ENCODE measurements at places on chromosomes 3 and 15. TPM values are rescaled to one million over a fixed set of nuclear protein-coding genes. Genes with fewer than 3 reads are reported as not detected.

The ELP6 gene
- total RNA-seq = 40.8 TPM

GRCh38 chr15:39623529-39623931 is 42.7 kb downstream of the THBS1 start:
- DNase-seq = no peak

DNA sequence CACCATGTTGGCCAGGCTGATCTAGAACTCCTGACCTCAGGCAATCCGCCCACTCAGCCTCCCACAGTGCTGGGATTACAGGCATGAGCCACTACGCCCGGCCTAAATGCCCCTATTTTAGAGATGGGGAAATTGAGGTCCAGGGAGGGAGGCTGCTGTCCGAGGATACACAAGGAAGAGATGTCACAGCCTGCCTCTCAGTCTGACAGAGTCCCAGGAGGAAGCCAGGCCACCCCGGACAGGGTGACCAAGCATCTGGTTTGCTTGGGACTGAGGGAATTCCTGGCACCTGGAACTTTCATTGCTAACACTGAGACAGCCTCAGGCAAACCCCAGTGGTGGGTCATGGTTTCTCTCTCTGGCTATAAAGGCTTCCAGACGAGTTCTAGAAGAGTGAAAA is 30.6 kb upstream of the ADAMTS7 start:
- DNase-seq = no peak

DNA sequence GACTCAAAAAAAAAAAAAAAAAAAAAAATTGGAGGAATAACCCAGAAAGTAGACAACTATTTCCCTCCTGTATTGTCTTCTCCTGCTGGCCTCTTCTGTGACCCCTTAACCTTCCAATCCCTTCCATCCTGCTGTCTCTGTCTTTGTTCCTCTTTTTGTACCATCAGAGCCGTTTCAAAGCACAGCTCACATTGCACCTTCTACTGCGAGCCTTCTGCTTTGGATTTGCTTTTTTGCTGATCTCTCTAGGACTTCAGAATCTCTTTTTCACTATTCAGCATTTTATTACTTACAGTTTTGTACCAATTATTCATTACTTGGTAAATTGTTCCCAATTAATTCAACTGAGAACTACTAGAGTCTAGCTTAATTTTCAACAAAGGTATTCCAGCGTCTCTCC is 284.0 kb upstream of the TBL1XR1 start:
- no peak for DNase-seq

- no peak for DNase-seq
Observed at GRCh38 chr15:67945951-67946700, 106.3 kb upstream of the RNU6-1 start.

DNA sequence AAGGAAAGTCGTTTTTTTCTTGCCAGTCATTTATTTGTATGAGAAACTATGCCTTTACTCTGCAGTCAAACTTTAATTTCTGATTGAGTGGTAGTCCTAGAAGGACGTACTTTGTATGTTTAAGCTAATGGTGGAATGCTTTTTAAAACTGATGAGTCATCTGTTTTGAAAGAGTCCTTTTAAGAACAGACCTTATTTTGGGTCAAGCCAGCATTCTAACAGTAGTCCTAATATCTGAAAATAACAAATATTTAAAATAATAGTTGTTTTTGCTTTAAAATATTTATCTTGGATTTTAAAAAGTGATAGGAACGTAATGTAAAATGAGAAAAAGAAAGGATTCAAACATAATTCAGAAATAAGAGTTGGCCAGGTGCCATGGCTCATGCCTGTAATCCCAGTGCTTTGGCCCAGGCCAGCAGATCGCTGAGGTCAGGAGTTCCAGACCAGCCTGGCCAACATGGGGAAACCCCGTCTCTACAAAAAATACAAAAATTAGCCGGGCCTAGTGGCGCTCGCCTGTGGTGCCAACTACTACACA is 1.3 kb upstream of the LRRC58 start:
- peak; percentile 73 for DNase-seq

Data from LHCN-M2 (cell line).